CD4-positive, alpha-beta T cell treated with Interleukin-21 for 1 hour (primary cell): ENCODE measurements at places on chromosomes 12 and 14.

- no peak for DNase-seq
Observed at GRCh38 chr12:113591480-113591974, 119.9 kb upstream of the LHX5 start.

- DNase-seq = no peak
Observed at GRCh38 chr12:64682572-64683277, 72.4 kb downstream of the RASSF3 start.

DNA sequence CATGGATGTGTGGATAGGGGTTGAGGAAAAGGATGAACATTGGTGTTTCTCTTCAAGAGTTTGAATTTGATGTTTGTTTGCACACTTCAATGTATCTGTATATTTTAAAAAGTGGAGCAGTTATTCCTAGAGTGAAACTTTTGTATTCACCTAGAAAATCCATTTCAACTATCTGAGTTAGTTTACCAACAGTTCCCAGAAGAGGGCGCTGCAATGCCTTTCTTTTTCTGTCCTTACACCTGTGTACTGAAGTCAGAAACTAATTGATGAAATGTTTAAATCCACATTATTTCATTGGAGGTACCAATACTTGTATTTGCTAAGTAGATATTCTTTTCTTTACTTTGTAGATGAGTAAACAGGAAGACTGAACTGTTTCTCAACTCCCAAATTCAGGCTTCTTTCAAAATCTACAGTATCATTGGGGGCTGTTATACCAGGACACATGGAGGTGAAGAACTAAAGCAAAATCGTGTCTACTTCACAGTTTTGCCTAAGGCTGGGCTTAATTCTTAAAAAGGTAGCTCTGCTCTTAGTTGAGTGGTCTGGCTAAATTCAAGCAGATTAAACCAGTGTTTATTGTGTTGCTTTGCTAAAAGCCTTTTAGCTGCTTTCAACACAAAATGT, 26.6 kb upstream of the KLRB1 start:
- DNase-seq = peak; percentile 85

DNA sequence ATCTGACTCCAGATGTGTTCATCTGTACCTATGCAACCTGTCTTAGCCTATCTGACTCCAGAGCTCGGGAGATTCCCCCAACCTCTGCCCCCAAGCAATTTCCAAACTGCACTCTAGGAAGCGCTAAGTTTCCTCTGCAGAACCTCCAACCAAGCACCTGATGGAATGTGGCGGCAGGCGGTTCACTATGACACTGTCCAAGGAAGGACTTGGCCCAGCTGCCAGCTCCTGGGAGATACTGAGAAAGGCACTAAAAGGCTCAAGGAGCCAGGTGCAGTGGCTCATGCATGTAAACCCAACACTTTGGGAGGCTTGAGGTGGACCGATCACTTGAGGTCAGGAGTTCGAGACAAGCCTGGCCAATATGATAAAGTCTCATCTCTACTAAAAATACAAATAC, 244.0 kb downstream of the BCL11B start:
- no peak for DNase-seq

DNA sequence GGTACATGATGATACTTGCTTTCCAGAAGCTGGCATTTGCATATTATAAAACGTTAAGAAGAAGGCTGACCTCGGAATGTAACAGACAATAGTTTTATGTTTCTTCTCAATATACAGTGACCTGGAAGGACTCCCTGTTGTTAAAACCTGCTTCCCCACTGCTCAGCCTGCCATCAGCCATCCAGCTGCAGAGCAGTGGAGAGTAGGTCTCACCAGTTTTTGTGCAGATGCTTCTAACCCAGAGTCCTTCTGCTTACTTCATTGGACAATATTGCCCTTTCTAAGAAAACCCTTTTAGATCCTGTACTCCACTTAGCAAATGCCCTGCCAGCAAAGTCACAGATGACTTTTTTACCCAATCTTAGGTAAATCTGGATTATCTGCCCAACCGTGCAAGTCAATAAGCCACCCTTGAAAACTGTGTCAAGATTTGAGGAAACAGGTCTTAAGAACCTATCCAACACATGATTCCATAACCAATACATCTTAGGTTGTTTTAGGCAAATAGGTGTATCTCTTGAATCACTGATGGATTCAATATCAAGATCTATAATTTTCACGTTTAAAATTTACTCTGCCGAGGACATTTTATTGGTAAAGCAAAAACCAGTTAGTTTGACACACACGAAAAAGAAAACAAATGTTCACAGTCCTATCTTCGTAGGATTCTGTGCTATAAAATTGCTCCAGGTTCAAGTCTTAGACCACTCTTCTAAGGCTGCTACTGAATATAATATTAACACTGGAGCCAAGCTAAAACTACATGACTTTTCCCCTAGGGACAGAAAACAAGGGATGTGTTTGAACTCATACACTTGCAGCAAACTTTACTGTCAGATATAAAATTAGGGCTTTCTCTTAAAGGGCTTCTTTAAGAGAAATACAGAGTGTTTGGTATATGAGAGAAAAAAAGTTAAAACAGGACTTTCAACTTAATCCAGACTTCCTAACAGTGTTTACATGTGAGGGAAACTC, 5.7 kb downstream of the PHLDA1 start:
- no peak for DNase-seq

DNA sequence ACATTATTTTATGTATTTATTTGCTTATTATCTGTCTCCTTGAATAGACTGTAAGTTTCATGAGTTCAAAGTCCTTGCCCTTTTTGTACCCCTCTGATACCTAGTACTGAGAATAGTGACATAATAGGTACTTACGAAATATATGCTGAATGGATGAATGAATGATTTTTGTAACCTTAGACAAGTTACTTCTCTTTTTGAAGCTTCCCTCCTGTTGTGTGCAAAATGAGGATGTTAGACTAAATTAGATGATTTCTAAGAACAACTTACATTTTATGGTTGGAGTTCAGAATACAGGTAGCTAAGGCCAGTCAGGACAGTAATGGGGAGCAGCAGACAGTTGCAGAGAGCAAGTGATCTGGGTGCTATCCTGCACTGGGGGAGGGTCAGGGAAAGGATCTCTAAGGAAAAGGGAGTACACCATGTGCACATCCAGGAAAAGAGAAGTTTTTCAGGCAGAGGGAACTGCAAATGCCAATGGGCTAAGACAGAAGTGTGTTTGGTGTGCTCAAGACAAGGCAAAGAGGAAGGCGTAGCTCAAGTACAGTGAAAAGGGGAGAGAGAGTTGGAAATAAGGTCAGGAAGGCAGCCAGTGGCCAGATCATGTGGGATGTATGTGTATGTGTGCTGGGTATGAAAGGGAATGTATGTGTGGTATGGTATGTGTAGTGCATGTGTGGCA, 59.4 kb upstream of the AMIGO2 start:
- no peak for DNase-seq

- DNase-seq = no peak
Observed at GRCh38 chr12:50195832-50196231, 28.7 kb upstream of the CERS5 start.
